Left ventricle myocardium inferior (tissue), 1 donor: ENCODE measurements at places on chromosomes 4 and X.

DNA sequence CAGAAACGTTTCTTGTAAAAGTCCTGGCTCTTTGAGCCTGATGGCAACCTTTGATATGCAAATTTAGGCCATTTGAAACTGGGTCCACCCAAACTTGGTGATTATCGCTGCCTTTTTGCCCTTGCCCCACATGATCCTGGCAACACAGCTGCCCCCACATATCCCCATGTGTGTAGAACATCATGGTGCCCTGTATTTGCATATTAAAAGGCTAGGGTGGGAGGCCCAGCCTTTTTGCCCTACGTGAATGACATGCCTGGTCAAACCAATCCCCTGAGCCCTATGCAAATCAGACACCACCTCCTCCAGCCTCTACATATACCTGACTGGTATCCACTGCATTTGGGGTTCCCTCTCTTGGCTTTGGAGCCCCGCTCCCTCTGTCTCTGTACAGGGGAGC lies 202.4 kb downstream of the MAB21L2 start:
- no peak for DNase-seq

- DNase-seq: peak; percentile 18
Observed at GRCh38 chrX:30713061-30713525, 59.9 kb downstream of the GK start.

DNA sequence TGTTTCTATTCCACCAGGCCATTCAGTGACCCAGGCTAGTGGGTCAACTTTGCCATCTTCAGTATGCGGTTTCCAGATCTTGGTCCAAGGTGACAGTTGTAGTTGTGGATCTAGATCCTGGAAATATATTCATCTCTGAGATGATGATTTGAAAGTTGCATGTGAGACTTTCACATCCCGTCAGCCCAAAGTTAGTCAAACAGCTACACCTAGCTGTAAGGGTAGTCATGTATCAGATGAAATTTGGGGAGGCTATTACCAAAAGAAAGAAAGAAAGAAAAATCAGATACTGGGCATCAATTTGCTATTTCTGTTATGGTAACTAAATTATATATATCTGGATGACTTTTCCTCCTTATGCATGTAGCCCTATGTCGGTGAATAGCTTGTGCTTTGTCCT lies 259.4 kb upstream of the ARX start:
- no peak for DNase-seq

GRCh38 chr4:76316131-76316530 lies 9.6 kb downstream of the STBD1 start:
- DNase-seq: no peak
